ENCODE measurements at places on chromosomes 11 and 22. TPM values are rescaled to one million over a fixed set of nuclear protein-coding genes. Genes with fewer than 3 reads are reported as not detected.
A peak's percentile ranks its signal among the peaks of the same experiment; 100 is the strongest.

GRCh38 chr11:58024601-58025091 is 965 bp downstream of the OR9Q1 start:
- DNase-seq: no peak

DNA sequence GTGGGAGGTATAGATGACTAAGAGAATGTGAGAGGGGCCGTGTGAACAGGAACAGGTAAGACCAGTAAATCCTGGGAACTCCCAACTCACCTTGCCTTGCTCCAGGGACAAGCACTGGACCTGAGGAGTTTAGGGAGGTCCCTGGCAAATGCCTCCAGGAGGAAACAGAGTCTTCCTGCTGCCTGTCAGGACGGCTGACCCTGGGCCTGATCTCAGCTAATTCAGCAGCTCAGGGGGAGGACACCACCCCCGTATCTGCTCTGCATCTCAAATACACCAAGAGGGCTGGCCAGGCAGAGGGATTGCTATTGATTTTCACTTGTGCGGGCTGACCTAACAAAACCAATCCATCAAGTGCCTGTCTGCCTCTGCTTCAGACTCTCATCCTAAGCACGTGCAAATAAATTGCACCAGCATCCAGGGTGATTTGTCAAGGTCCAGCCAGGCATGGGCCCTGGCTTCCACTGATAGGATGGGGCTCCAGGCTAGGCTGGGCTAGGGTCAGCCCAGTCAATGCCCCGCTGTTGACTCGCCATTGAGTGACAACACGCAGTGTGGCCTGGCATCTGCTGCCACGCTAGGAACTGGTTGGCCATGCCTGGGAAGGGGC is 20.3 kb downstream of the UQCR10 start:
- DNase-seq: no peak

- DNase-seq: no peak
These were observed 24.2 kb downstream of the MRE11 start for GRCh38 chr11:94469416-94469815.

DNA sequence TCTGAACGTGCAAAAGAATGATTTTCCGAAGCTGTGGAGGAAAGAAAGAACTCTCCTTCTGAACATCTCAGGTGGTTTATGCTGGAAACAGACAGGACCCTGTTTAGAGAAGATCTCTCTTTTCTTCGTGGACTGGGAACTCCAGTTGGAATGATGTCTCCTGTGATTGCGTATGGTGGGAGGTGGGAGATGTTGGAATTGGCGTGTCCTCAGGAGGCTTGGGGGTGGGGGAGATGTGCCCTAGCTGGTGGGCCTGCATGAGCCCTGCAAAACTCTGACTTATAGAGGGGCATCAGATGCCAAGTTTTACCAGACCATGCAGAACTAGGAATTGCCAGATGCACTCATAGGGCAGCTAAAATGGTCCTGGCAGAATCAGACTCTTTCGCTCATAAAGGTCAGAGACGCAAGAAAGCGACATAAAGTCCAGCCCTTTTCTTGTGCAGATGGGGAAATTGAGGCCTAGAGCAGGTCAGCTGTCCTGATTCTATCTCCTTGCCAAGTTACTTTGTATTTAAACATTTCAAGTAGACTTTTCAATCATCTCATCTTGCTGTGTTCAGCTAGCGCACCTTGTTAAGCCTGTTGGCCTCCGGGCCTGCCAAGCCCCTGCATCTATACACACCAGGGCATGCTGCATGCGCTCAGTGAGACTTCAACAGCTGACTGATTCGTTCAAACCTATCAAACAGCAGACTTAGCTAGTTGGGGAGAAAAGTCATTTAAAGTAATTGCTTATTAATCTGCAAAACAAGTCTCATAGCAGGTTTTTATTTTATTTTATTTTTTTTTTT is 34.2 kb upstream of the EHF start:
- DNase-seq: no peak

DNA sequence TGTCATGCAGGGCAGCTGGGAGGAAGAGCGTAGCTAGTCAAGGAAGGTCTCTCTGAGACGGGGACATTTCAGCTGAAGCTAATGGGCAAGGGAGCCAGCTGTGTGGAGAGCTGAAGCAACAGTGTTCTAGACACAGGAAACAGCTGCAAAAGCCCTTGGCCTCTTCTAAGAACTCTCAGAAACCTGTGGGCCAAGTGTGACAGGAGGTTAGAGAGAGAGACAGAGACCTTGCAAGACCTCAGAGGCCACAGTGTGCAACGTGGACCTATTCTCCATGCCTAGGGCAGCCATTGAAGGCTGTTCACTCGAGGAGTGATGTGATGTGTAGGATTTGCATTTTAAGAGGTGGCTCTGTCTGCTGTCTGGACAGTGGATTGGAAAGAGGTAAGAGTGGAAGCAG is 48.7 kb upstream of the TNRC6B start:
- DNase-seq: no peak

GRCh38 chr11:67071420-67072284 is 15.0 kb downstream of the RHOD start:
- DNase-seq: peak; percentile 61

DNA sequence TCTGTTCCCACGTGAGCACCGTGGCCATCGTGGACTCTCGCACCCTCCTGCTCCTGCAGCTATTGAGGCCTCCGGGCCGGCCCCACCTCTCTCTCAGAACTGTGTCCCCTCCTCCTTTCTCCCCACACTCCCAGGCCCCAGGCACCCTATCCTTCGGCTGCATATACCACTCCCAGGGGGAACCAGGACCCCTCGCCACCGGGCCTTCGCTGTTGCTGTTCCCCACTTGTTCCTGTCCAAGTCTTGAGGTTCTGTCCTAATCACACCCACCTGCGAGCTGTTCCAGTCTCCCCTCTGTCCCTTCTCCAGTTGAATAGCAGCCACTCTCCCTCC is 43.0 kb upstream of the CDON start:
- no peak for DNase-seq

GRCh38 chr11:13772223-13773046 is 104.0 kb downstream of the FAR1 start:
- DNase-seq: peak; percentile 85

DNA sequence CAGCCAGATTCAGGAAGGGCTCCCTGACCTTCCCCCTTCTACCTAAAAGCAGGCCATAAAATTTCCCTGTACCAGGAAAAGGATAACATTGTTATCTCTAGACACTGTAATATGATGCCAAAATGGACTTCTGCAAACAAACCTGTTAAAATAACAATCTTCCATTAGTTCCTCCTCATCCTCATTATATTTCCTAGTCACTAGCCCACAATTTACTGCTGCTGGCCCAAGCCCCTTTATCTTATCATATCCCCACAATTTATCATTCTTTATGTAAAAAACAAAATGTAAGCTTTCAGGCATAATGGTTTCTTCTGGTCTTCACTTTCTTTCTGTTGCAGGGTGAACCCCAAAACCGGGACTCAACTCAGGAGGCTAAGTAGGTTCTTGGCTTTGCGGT is 1132.1 kb upstream of the CNTN5 start:
- DNase-seq: no peak

DNA sequence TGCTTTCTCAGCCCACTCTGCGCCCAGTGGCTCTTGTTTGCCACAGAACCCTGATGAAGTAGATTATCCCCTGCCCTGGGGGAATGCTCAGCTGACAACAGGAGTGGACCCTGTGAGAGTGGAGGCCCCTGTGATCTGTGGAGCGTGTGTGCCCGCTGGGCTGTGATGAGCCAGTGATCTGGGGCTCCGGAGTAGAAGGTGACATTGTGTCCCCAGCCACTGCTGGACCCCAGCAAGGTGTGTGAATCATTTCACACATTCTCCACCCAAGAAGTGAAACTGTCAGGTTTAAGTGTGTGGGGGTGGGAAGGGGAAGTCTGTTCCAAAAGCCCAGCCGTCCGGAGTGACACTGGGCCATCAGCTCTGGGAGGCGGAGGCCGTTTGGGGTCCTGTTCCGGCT is 33.1 kb upstream of the GRAMD4 start:
- DNase-seq: no peak

GRCh38 chr11:9130297-9130696 is 38.9 kb upstream of the SCUBE2 start:
- DNase-seq: no peak

DNA sequence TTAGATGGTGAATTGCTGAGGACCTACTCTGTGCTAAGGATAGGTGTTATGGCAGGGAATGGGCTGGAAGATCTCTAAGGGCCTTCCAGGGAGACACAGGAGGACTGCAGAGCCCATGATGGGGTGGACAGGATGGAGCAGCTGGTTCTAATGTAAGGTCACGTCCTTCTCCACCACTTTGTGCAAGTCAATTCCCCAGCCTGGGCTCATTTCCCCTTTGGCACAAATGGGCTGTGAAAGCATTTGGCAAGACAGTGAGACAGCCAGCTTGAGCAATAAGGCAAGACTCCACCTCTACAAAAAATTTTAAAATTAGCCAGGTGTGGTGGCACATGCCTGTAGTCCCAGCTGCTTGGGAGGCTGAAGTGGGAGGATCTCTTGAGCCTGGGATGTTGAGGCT is 81.4 kb upstream of the THY1 start:
- no peak for DNase-seq

GRCh38 chr11:101008961-101009689 is 120.5 kb downstream of the PGR start:
- DNase-seq: no peak

DNA sequence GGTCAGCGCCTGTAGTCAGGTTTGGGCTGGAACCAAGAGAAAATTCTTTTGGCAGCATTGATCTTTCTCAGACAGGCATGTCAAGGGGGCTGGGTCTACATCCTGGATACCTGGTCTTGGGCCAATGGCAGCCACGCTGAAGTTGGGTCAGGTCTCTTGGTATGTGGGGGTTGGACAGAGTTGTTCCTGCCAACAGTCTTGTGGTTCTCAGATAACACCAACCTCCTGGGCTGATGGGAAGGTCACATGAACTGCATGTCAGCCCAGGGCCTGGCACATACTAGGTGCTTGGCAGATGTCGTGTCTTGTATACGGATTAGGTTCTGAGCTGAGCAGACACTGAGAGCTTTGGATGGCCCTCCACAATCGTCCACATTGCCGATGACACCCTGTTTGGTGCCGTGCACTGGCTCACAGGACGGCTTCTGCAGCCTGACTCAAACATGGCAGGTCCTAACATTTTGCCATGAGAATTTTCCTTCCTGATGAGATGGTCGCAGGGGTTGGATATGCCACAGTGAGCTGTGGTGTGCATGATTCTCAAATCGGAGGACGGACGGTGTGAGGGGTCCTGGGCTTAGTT is 42.0 kb downstream of the FBLN1 start:
- no peak for DNase-seq

- no peak for DNase-seq
These were observed 14.7 kb upstream of the PLAAT4 start for GRCh38 chr11:63521896-63522295.

GRCh38 chr11:59551659-59552521 is 40.6 kb downstream of the OR4D9 start:
- no peak for DNase-seq

PPP1CA gene
- 42.0 TPM for total RNA-seq

TUB gene
- not detected for total RNA-seq

GATD1 gene
- total RNA-seq: 14.7 TPM

DBX1 gene
- total RNA-seq: 0.17 TPM

CADM1 gene
- total RNA-seq: 1.1 TPM

FZD4 gene
- not detected for total RNA-seq

PHETA2 gene
- total RNA-seq: 0.42 TPM

MN1 gene
- 0.28 TPM for total RNA-seq

Data from CD4-positive, alpha-beta T cell (primary cell).